ENCODE measurements at places on chromosomes 4 and X.

DNA sequence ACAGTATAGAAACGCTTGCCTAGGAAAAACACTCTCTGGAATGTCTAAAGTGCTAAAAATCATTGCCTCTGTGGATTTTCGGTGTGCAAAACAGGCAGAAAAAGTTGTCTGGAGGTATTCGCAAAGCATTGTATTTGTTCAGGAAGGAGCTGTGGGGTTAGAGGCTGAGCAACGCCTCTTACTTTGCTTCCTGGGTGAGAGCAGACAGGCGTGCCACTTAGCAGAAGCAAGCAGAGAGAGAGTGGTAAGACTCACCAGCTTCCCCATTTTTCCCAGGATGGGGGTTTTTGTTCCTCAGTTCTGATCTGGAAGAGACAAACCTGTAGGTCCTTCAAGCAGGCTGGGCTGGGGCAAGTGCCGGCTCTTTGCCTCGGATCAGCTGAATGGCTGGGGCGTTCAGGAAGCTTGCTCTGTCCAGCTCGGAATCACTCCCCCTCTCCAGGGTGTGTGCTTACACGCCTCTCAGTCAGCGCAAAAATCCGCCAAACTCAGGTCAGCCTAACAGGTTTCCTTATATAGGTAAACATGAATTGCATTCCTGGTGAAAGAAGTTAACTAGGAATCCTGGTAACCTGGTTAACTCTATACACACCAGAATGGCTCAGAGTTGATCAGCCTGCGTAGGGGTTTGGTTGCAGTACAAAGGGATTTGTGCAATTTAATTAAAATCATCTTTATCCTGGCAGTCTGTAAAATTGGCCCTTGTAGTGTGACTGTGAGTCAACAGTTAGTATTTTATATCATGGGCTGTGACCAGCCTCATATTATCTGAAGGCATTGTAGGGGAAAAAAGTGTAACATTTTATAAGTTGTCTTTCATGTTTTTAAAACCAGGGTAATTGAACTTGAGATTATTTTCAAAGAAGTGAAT lies 213.1 kb upstream of the MID1 start:
- DNase-seq = peak; percentile 25

- DNase-seq = no peak
Observed at GRCh38 chr4:110183643-110184042, 14.8 kb downstream of the ELOVL6 start.

DNA sequence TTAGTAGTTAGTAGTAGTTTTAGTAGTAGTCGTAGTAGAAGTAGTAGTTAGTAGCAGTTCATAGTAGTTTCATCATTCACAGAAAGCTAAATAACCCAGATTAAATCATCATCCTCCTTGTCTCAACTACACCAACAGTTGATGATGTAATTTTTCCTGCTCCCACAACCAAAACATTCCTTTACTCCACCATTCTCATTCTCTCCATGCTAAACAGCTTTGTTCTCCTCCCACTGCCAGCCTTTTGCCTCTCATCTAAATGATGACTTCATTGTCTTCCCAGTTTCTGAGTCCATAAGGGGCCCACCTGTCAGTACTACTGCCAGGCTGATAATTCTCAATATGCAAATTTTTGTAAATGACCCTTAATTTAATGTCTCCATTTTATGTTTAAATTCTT lies 68.9 kb downstream of the ARHGAP24 start:
- peak; percentile 67 for DNase-seq

DNA sequence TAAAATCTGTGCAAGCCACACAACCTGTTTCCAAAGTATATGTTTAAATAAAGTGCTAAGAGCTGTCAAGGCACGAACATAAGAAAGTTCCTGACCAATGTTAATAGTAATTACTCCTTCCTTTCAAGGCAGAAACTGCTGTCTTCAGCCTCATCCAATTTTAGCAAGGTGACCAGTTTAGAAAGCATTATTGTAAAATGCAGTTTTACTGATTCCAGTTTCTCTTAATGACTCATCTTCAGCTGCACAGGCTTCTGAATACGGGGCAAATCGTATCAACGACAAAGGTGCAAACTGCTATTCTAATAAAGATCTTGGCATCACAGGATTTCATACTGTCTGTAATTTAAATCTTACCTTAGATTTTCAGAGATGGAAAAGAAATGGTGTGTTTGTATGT lies 87.5 kb downstream of the PPP3CA start:
- no peak for DNase-seq

- DNase-seq = no peak
Observed at GRCh38 chrX:38881727-38882126, 80.5 kb downstream of the MID1IP1 start.

GRCh38 chrX:29528281-29528680 lies 687.1 kb upstream of the MAGEB2 start:
- DNase-seq = no peak

- DNase-seq = no peak
Observed at GRCh38 chr4:7553280-7553679, 118.5 kb upstream of the PSAPL1 start.

DNA sequence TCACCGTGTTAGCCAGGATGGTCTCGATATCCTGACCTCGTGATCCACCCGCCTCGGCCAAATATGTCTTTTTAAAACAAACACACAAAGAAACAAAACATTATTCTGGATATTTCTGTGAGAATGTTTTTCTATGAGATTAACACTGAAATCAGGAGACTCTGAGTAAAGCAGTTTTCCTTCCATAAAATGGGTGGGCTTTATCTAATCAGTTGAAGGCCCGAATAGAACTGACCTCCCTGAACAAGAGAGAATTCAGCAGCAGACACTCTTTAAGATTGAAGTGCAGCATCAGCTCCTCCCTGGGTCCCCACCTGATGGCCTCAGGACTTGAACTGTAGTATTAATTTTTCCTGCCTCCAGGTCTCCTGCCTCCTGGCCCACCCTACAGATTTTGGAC lies 22.4 kb upstream of the SOD3 start:
- DNase-seq = no peak

DNA sequence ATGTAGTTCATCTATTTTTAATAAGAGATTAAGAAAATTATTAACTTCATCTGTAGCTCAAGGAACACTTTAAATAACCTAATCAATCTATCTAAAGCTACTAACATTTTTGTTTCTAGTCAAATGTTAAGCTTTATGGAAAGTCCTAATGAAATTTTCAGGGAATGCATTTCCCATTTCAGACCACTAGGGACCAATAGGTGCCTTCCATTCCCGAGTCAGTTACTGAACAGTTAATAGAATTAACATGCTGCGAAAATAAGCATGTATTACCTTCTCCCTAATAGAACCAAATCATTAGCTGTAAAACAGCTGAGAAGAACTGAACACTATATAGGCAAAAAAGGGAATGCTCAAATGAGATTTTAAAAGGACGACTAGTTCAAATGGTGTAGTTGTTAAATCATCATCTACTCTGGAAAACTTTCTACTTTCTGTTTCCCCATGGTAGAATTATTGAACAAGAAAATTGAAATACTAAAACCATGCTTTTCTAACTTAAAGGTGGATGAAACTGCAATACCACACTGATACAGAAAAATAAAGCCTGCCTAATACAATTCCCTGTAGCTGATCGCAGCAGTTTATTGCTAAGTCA lies 22.5 kb downstream of the STX18 start:
- DNase-seq = no peak

DNA sequence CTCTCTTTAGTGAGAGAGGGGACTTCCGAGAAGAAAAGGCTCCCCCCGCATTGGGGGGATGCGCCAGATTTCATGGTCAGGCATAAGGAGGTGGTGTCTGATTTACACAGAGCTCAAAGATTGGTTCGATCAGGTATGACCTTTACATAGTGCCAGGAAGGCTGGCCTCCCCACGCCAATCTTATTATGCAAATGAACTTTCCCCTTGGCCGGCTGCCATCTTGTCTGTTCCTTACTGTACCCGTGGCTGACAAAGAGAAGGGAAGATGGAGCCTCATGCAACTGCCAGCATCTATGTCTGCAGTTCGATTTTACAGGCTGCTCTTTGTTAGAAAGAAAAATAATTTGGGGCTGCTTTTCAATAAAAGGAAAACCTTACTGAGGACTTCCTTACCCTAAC lies 197.2 kb downstream of the GPM6A start:
- no peak for DNase-seq

GRCh38 chr4:108940149-108940548 lies 177.3 kb upstream of the ETNPPL start:
- DNase-seq = no peak

- DNase-seq = no peak
Observed at GRCh38 chrX:153441296-153441695, 4.6 kb downstream of the TREX2 start.

GRCh38 chr4:81369886-81370285 lies 101.8 kb downstream of the RASGEF1B start:
- no peak for DNase-seq

GRCh38 chr4:43903456-43903855 lies 545.2 kb downstream of the KCTD8 start:
- DNase-seq = no peak

GRCh38 chr4:105627620-105628019 lies 75.2 kb downstream of the ARHGEF38 start:
- DNase-seq = no peak

- no peak for DNase-seq
Observed at GRCh38 chrX:107467271-107467670, 17.8 kb downstream of the FRMPD3 start.

- DNase-seq = peak; percentile 38
Observed at GRCh38 chr4:80610845-80611677, 275.5 kb downstream of the CFAP299 start.

DNA sequence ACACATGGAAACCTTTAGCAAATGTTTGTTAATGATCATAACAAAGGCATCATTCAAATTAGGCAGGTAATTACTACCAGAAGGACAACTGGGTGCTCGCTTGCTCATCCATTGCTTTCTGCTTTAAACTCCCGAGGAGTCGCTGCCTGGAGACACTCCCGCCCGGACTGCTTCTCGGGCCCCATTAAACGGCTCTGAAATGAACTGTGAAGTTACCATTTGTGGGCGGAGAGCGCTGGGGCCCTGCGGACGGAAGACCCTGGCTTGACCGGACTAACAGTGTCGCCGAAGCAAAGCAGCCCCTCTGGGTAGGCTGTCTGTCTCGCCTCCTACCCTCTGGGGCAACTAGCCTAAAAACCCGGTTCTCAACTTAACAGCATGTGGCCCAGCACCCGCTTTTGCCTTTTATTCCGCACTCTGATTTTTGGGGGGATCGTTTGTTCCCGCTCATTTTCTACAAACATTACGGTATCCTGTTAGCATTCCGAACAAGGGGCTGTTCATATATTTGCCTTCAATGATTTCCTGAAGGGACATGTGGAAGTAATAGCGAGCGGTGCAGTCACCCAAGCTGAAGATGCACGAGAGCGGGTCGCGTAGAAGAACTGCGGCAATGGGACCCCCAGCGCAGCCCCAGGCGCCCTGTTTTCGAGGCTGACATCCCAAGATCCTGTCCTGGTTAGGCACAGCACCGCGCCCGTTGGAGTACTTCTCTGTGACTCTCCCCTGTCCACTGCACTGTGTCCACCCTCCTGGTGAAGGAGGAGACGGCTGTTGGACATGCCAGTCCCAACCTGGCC lies 1.6 kb upstream of the PDGFRA start:
- peak; percentile 78 for DNase-seq

DNA sequence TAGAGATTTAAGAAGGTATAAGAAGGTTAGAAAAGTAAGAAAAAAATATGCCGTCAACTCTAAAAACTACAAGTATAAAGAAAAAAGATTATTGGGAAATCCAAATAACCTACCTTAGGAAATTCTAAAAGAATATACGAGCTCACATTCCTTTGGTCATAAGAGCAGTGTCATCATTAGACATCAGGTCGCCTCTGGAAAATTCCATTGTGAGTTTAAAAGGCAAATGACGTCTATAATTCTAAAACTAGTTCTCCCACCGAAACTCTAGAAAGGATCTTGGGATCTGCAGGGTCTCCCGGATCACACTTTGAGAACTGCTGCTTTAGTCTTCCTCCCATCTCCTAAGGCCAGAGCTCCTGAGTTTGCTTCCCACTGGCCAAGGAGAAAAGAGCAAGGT lies 518 bp upstream of the SAT1 start:
- DNase-seq = no peak

GRCh38 chr4:79043138-79043537 lies 103.9 kb upstream of the PAQR3 start:
- DNase-seq = no peak

GRCh38 chr4:54058171-54058570 lies 6.2 kb downstream of the CHIC2 start:
- DNase-seq = no peak

DNA sequence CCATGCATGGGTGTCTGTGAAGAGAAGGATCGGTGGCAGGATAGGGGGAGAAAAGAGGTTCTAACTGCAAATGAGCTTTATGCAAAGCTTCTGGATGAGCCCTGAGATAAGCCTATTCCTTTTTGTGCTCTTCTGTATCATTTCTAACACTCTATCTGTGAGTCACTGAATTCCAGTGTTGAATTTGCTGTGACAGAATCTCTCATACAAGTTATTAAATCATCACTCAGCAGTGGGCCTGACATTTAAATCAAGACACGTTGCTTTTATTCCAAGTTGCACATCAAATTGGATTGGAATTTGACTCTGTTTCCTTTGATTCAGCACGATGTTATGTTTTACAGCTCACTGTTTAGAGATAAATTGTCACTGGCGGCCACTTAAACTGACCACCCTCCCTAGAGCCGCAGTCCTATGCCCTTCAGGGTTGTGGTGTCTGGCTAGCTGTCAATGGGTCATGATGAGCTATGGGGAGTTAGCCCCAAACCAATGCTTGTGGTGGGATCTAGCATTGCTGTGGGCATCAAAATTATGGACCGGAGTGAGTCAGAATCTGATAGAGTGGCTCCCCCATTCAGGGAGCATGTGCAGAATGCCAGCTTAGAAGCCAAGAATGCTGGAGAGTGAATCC lies 42.7 kb downstream of the LHFPL1 start:
- peak; percentile 95 for DNase-seq

DNA sequence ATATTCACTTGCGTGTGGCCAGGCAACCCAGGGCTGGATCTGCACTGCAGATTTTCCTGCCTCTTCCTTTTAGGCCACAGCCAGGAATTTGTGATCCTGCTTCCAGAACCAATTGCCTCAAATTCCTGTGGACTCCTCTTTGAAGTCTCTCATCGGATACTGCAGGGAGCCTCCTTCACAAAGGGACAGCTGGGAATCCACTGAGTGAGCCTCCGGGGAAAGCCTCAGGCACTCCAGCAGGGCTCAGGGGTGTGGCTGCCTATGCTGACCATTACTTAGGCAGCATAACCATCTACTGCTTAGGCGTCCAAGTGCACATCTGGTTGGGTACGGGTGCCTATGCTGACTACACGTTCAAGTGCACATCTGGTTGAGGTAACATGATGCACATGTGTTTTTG lies 321.5 kb downstream of the NLGN4X start:
- DNase-seq = no peak

DNA sequence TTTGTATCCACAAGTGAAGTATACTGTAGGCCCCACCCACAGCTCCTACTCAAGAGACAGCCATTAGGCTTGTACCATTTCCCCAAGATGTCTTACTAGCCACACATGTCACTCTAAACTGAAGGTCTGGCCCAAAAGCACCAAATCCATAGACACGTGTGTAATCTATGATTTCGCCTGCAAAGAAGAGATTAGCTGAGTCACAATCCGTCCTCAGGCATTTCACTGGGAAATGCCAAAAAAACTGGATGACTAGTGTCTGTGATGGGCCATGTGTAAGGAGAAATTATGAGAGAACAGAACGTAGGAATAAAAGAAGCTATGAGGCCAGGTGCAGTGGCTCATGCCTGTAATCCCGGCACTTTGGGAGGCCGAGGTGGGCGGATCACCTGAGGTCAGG lies 21.9 kb upstream of the RP2 start:
- DNase-seq = no peak

- no peak for DNase-seq
Observed at GRCh38 chr4:107155366-107155765, 119.3 kb upstream of the DKK2 start.

Data from AG10803 (cell line).